GOT3 (cell line): ENCODE measurements at places on chromosomes 7 and 10.

- no peak for DNase-seq
These were observed 120.6 kb upstream of the FRMD4A start for GRCh38 chr10:14451341-14451740.

DNA sequence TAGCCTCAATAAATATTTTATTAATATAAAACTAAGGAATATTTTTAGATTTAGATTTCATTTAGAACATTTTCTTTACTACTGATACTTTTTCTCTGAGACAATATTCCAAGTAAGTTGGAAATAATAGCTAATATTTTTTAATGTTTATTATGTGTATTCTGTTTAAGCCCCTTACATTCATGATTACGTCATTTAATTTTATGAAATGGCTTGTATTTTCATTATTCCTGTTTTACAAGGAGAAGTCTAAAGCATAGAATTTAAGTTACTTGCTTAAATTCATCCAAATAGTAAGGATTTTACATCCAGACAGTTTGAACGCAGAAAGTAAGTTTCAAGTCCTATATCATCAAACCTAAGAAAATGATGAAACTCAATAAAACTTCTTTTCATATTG, 6.1 kb downstream of the DGKB start:
- no peak for DNase-seq

DNA sequence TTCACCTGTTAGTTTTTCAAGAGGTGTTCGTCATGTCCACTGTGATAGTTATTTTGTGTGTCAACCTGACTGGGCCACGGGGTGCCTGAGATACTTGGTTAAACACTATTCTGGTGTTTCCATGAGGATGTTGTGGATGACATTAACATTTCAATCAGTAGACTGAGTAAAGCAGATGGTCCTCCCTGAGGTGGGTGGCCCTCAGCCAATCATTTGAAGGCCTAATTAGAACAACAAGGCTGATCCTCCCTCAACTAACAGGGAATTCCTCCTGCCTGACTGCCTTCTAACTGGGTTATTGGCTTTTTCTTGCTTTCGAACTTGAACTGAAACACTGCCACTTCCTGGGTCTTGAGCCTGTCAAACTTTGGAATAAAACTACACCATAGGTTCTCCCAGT, 75.8 kb downstream of the ENO4 start:
- no peak for DNase-seq

DNA sequence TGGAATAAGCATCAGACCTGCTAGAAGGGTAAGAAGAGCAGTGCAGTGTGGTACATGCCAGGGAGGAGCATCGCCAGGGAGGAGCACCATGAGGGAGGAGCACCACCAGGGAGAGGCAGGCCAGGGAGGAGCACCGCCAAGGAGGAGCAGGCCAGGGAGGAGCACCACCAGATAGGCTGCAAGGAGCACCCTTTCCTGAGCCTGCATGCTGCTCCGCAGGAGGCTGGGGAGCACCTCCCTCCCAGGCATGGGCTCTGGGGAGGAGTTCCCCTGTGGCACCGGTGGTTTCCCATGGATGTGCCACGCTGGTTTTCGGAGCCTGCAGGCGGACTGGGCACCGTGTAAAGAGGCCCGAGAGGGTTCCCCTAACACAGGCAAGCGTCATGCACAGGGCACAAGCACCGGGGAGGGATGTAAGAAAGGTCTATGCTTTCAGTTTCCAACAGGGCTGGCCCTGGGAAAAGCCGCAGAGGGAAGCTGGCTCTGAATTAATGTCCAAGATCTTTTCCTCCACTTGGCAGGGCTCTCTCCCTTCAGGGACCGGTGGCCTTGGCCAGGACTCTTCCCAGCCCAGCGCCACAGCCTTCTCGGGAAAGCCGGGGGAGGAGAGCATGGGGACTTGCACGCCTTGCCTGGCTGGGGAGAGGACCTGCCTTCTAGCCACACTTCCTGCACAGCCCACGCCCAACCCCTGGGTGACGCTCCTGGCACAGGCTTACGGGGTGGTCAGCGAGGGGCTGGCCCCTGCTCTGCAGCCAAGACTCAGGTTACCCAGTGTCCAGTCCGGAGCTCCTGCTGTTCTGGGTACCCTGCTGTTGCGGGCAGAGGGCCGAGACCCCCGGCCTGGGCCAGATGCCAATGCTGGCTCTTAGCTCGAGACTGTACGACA, 11.5 kb upstream of the GPER1 start:
- no peak for DNase-seq

DNA sequence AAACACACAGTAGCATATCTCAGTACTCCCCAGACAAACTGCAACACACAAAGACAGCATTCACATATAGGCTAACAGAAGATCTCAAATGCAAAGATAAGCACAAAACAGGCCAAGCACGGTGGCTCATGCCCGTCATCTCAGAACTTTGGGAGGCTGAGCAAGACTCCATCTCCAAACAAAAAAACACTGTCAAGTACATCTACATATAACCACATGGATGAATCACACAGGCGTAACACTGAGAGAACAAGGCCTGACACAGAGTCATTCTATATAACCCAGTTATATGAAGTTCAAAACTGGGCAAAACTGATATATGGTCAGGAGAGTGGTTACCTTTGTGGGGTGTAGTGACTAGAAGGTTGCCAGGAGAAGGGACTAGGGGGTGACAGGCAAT, 506.4 kb downstream of the KCNMA1 start:
- DNase-seq: no peak

DNA sequence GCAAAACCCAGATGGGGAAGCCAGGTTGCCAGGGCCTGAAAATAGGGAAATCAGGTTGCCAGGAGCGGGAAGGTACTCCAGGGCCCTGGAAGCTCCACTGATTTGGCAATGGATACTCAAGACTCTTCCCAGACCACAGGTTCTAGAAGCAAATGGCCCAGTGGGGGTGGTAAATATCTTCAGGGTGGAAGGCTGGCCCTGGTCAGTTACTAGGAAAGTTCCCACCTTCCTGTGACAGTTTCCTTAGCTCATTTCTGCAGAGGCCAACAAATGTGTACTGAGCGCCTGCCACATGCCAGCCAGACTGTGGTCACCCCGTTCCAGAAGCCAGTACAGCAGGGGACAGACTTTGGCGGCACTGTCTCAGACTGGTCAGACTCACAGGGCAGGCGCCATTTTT, 113.6 kb downstream of the FAM53B start:
- no peak for DNase-seq

GRCh38 chr10:50575477-50576244, 48.1 kb downstream of the SGMS1 start:
- DNase-seq: no peak

GRCh38 chr10:117137911-117138642, at the start of gene VAX1:
Gene VAX1 (minus strand): TSS chr10:117138270. CDS start chr10:117138056, 214 bp downstream.
- no peak for DNase-seq

- DNase-seq: no peak
These were observed 99.6 kb upstream of the TBX20 start for GRCh38 chr7:35353481-35353880.

- no peak for DNase-seq
These were observed 65.0 kb upstream of the IL6 start for GRCh38 chr7:22662036-22662435.

- DNase-seq: no peak
These were observed 280.2 kb upstream of the PITRM1 start for GRCh38 chr10:3452683-3453361.
